ENCODE measurements at places on chromosomes 3 and 15. TPM values are rescaled to one million over a fixed set of nuclear protein-coding genes. Genes with fewer than 3 reads are reported as not detected.

DNA sequence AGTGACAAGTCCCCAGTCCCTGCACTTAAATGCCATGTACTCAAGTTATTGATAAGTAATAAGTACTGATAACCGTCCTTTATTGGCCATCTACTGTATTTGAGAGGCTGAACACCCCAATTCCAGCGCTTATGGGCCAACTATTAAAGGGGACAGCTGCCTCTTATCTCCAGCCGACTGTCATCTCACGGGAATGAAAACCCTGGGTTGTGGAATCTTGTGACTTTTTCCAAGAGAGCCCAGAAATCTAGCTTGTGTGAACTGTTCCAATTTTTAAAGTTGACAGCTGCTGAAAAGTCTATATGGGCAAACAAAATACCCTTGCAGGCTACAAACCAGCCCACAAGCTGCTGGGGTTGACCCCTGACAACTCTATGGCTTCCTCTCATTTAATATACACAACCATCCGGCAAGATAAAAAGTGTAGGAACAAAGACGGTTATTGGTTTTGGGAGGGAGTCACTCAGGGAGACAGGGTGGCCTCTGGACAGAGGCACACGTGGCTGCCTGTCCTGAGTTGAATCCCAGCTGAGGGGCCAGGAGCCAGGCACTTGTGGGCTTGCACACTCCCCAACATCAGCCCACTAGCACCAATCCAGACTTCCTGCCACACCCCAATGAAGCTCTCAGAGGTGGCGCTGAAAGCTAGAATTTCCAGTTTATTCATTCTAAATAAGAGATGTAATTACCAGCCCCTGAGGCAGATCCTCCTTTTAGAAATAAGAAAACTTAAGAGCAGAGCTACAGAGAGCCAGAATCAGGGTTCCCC, 16.2 kb downstream of the SPSB4 start:
- DNase-seq: no peak
- H3K4me1 ChIP-seq: peaks cover 8% of the 10 kb centered on the region
- H3K27ac ChIP-seq: no peak overlapping the region
- H3K36me3 ChIP-seq: no peaks in the 10 kb centered on the region

GRCh38 chr15:101540480-101541239, 51.2 kb upstream of the PCSK6 start:
- no peak for DNase-seq
- H3K27ac ChIP-seq: no peak overlapping the region
- H3K27me3 ChIP-seq: peaks cover under 1% of the 10 kb centered on the region
- H3K4me3 ChIP-seq: no peak overlapping the region
- H3K4me1 ChIP-seq: no peaks in the 10 kb centered on the region

GRCh38 chr3:170761103-170761502, 108.9 kb downstream of the RPL22L1 start:
- H3K4me3 ChIP-seq: no peak overlapping the region
- no peak overlapping the region for H3K27ac ChIP-seq
- H3K27me3 ChIP-seq: peaks cover 13% of the 10 kb centered on the region
- H3K4me1 ChIP-seq: no peaks in the 10 kb centered on the region
- no peaks in the 10 kb centered on the region for H3K36me3 ChIP-seq

GRCh38 chr15:54226455-54226854, 248.2 kb downstream of the UNC13C start:
- no peak for DNase-seq
- no peak overlapping the region for H3K27ac ChIP-seq
- no peaks in the 10 kb centered on the region for H3K36me3 ChIP-seq
- H3K4me1 ChIP-seq: no peaks in the 10 kb centered on the region

DNA sequence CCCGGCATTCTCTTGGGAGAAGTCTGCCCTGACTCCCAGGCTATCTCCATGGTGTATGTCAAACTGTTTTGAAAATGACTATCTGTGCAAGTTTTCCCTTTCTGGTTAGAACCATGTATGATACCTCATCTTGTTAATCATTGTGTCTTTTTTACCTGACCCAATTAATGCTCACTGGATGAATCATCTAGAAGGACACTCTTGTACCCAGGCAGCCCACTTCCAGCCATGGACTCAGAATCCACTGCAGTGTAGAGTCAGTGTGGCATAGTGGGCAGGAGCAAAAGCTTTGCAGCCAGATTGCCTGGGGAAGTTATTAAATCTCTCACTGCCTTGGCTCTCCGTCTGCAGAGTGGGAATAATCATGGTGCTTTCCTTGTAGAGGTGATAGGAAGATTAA, 1.2 kb downstream of the FAM3D start:
- no peak for DNase-seq
- no peak overlapping the region for H3K4me3 ChIP-seq
- no peaks in the 10 kb centered on the region for H3K4me1 ChIP-seq
- no peaks in the 10 kb centered on the region for H3K36me3 ChIP-seq

DNA sequence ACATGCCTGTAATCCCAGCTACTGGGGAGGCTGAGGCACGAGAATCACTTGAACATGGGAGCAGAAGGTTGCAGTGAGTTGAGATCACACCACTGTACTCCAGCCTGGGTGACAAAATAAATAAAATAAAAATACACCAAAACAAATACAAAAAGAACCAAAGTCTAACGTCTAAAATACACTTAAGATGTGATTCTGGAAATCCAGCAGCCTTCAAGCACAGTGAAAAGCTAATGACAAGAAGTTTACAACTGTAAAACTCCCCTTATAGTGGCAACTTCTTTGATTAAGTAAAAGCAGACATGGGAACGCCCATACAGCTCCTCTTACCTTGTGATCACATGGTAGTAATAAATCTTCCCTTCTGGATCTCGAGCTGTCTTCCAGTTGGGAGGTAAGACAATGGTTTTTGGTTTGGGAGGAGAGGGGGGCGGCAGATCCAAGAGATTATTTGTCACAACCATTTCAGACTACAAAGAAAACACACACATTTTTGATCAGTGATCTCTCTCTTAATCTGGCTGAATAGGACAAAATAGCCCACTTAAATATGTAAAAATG, 62.8 kb downstream of the NBEAL2 start:
- no peak overlapping the region for H3K4me3 ChIP-seq
- no peak for DNase-seq
- H3K27ac ChIP-seq: no peak overlapping the region
- peaks cover 22% of the 10 kb centered on the region for H3K4me1 ChIP-seq

- H3K27ac ChIP-seq: no peak overlapping the region
- no peaks in the 10 kb centered on the region for H3K4me1 ChIP-seq
- no peak for DNase-seq
- no peak overlapping the region for H3K4me3 ChIP-seq
- no peaks in the 10 kb centered on the region for H3K27me3 ChIP-seq
- H3K36me3 ChIP-seq: no peaks in the 10 kb centered on the region
Measured at GRCh38 chr3:54859184-54859583, 68.7 kb downstream of the LRTM1 start.

DNA sequence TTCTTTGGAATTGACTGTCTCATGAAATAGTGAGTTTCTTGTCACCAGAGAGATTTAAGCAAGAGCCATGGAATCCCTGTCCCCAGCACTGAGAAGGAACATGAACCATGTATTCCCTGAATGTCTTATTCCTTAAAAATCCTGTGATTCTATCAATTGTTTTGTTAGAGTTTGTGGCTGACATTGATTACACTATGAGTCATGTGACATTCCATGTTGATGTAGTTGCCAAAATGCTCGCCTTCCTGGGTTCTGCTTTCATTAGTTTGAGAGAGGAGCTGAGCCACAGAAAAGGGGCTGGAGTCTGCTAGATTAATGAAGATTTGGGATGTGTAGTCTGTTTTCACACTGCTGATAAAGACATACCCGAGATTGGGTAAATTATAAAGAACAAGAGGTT, 294.9 kb upstream of the CTDSPL start:
- H3K27ac ChIP-seq: no peak overlapping the region
- H3K4me1 ChIP-seq: no peaks in the 10 kb centered on the region
- no peaks in the 10 kb centered on the region for H3K27me3 ChIP-seq
- DNase-seq: no peak
- no peak overlapping the region for H3K4me3 ChIP-seq

SAMMSON gene
- total RNA-seq: not detected

STRIT1 gene
- not detected for total RNA-seq

MFGE8 gene
- 46.5 TPM for total RNA-seq

CSTA gene
- not detected for total RNA-seq
